ENCODE measurements at places on chromosomes 2 and 18.

DNA sequence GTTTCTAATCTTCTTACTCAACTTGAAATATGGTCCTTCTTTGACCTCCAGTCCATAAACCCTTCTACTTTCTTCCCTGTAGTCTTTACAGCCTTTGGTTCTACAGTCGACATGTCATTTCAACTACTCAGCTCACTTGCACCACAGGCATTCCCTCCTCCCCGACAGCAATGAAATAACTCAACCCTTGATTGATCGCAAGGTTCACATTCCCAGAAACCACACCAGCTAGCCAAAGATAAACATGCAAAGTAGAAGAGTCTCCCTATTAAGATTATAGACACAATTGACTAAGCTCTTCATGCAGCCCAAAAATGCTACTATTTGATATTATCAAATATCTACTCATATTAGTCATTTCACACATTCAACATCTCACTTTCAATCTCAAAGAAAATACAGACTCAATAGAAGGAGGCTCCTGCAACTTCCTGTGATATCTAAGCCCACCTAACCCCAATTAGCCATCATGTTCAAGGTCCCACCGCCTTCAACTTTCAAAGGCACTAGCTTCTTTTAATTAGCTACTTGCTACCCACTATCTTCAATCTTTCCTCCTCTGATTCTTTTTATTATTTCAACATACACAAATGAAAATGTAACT, 50.8 kb downstream of the RTTN start:
- DNase-seq: no peak

DNA sequence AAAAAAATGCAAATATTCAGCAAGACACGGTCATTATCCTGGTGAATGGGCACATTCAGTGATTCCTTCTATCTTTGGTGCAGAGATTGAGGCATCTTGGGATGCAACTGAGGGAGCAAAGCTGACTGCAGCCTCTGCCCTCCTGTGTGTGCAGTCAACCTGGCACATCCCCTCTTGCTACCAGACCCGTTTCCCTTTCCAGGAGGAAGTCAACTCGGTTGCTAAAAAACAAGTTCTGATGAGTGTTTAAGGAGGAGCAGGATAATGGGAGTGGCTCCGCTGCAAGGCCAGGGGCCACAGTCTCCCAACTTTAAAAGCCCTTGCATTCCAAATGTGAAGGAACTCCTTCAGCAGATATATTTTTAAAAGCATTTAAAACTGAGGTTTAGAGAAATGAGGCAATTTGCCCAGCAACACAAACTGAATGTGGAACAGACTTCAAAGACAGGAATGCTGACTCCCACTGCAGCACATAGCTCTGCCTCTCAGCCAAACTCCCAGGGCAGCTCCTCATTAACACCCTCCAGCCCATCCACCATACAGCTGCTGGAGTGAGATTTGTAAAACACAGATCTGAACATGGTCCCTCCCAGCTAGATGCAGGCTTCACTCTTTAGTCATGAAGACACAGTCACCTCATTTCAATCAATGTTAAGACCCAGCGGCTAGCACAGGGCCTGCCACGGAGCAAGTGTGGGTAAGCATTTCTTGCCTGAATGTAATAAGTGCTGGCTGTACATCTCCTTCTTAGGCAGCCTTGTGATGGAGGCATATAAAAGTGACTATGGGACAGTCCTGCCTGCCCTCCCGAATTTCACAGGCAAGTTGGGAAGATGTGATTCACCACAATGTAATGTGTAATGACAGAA, 54.3 kb downstream of the VSNL1 start:
- no peak for DNase-seq

- no peak for DNase-seq
Measured at GRCh38 chr2:239199041-239199768, 201.6 kb downstream of the HDAC4 start.

- no peak for DNase-seq
Measured at GRCh38 chr2:240403396-240404104, 31.9 kb upstream of the GPC1 start.

DNA sequence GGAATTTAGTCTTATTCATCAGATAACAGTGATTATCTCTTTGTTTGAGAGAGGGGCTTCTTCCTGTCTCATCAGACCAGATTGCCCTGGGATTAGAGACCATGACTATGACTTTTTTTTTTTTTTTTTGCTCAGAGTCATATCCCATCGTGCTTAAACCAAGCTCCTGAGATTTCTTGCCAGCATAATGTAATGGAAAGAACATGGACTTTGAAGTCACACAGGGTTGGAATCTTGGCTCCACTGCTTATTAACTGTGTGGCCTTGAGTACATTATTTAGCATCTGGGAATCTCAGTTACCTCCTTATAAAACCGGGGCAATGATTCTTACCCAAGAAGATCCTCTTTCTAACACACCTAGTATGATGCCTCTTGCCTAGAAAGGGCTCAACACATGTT, 268.3 kb downstream of the DYSF start:
- no peak for DNase-seq

GRCh38 chr2:86633155-86633651, 9.5 kb upstream of the RNF103 start:
- DNase-seq: no peak

- DNase-seq: no peak
Measured at GRCh38 chr18:58789876-58790240, 74.8 kb upstream of the ZNF532 start.

DNA sequence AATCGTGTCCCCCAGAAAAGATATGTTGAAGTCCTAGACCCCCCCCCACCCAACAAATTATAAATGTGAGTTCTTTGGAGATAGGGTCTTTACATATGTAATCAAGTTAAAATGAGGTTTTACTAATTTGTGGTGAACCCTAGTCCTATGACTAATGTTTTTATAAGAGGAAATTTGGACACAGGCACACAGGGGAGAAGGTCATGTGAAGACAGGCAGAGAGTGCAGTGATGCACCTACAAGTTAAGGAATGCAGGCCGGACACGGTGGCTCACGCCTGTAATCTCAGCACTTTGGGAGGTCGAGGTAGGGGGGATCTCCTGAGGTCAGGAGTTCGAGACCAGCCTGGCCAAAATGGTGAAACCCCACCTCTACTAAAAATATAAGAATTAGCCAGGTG, 5.8 kb upstream of the PMAIP1 start:
- DNase-seq: no peak

GRCh38 chr2:46806526-46806925, 109.1 kb downstream of the MCFD2 start:
- no peak for DNase-seq

DNA sequence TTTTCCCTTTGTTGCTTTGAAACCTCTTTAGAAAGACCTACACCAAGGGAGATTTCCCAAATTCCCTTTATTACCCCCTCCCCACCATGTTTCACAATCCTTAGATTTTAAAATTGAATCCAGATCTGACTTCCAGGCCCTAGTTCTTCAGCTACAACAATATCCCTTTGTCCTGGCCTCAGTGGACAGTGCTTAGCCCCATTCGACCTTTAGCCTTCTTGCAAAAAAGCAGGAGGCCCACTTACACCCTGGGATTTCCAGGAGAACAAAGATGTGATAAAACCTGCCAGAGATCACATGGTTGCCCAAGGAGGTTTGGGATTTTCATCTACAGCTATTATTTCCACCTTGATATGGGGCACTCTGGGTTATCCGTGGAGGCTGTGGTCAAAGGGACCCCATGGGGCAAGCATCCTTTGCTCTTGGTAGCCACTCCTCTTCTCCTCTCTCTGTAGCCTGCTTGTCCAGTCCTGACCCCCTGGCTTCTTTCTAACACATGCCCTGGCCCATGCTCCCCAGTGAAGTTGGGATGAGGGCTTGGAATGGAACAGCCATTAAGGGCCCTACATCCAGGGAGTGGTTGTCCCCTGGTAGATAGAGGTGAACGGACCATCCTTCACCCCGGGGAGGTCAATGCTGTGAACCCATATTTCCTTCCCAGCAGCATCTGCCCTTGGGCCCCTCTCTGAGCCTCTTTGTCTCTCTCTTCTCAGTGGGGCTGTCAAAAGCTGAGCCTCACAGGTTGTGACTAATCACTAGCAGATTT, 267.4 kb downstream of the DYSF start:
- no peak for DNase-seq

DNA sequence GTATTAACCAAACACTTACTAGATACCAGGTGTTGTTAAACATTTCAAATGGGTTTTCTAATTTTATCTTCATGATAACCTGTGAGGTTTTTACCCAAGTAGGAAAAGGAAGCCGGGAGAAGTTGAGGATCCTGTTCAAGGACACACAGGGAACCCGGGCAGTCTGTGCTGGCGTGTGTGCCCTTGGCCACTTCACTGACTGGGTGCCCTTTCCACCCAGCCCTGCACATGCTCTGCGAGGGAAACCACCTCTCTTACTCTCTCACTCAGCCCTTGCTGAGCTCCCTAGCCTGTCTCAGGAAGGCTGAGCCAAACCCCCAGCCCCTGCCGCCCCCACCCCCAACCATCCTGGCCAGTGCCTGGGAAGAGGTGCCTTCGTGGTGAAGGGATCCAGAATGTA, 51.8 kb downstream of the TEX44 start:
- no peak for DNase-seq

DNA sequence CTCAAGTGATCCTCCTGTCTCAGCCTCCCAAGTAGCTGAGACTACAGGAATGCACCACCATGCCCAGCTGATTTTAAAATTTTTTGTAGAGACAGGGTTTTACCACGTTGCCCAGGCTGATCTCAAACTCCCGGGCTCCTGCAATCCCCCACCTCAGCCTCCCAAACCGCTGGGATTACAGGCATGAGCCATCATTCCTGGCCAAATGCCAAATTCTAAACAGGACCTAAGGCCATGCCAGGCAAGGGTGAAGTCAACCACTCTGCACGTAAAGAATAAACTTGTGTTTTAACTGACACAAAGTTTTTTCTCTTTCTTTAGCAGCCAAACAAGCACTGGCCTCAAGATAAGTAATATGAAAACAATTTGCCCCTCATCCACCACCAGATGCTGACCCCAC, 37.4 kb upstream of the SATB2 start:
- no peak for DNase-seq

- DNase-seq: no peak
Measured at GRCh38 chr2:75570024-75570947, 9.5 kb upstream of the EVA1A start.

GRCh38 chr2:236972491-236973342, 113.0 kb upstream of the COPS8 start:
- DNase-seq: no peak

GRCh38 chr2:177625744-177626650, 233.4 kb downstream of the AGPS start:
- DNase-seq: no peak

DNA sequence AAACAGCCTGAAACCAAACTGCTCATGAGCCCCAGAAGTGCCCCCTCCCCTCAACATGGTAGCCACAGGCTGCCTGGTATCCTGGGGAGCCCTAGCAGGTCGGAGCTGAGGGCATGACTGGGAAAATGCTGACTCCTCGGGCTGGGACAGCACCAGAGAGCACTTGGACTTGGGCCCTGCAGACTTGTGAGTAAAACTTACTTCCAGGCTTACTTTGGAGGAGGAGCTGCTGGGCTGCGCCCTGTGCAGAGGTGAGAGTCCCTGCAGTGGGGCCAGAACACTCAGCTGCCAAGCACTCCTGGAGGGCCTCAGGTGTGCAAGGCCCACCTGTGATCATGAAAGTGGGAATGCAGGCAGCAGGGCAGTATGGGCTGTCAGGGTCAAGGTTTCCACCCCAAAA, 119.4 kb downstream of the SEPTIN10 start:
- DNase-seq: no peak

DNA sequence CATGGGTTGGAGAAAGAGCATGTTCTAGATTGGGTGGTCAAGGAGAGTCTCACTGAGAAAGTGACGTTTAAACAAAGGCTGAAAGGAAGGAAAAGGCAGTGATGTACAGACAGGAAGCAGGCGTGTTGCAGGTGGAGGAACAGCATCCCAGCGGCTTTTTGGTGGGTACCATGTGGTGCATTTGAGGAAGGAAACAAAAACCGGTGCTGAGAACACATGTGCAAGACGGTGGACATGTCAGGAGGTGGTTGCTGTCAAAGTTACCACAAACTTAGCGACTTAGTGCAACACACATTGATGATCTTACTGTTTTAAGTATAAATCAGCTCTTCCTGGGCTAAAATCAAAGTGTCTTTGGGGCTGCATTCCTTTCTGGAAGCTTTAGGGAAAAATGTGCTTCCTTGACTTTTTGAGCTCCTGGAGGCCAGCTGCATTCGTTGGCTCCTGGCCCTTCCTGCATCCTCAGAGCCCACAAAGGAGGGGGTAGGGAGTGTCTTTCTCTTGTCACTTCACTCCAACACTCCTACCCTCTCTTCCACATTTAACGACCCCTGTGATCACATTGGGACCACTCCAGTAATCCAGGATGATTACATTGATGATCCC, 380.6 kb downstream of the FBXO15 start:
- no peak for DNase-seq

DNA sequence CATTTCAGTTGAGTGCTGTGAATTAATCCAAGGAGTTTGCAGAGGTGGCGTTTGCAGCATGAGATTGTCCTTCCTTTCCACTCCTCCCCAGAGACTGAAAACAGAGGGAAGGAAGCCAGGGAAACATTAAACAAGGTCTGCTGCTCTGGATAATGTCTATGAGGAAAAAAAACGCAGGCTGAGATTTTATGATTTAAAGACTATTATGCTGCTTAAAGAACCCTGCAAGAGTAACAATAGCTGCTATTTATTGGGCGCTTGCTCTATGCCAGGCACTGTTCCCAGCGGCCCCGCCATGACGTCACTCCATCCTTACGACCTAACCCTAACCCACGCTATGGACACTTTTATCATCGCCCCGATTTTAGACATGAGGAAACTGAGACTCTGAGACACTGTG, 222.4 kb downstream of the BCL2 start:
- DNase-seq: no peak

- DNase-seq: no peak
Measured at GRCh38 chr2:33804155-33804554, 205.1 kb upstream of the FAM98A start.

GRCh38 chr2:32330136-32330535, 26.7 kb upstream of the BIRC6 start:
- DNase-seq: no peak

DNA sequence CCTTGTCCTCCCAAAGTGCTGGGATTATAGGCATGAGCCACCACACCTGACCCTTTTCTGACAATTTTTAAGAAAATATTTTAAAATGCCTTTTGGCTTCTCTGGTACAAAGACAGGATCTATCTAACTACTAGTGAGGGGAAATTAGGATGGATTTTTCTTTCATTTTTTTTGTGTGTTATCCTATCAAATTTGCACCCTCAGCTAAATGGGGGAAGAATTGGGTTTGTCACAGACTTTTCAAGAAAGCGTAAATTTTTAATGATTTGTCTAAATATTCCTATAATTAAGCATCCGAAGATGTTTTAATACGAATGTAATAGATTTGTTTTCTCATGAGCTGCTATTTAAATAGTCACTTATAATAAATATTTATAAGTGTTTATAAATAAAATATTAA, 340.0 kb upstream of the ETAA1 start:
- DNase-seq: no peak

GRCh38 chr2:148512501-148512900, 132.1 kb upstream of the EPC2 start:
- no peak for DNase-seq

- DNase-seq: no peak
Measured at GRCh38 chr2:148362144-148362796, 282.3 kb upstream of the EPC2 start.

All from stimulated activated CD8-positive, alpha-beta memory T cell treated with anti-CD3 and anti-CD28 coated beads, Interleukin-4, amount 100 ng/mL, for 1 hour (primary cell).